ENCODE measurements at places on chromosomes 3 and 15. TPM values are rescaled to one million over a fixed set of nuclear protein-coding genes. Genes with fewer than 3 reads are reported as not detected.

ACAP2 gene
- 50.9 TPM for total RNA-seq

GRCh38 chr3:45414341-45414740, 26.0 kb downstream of the LARS2 start:
- DNase-seq: no peak

DNA sequence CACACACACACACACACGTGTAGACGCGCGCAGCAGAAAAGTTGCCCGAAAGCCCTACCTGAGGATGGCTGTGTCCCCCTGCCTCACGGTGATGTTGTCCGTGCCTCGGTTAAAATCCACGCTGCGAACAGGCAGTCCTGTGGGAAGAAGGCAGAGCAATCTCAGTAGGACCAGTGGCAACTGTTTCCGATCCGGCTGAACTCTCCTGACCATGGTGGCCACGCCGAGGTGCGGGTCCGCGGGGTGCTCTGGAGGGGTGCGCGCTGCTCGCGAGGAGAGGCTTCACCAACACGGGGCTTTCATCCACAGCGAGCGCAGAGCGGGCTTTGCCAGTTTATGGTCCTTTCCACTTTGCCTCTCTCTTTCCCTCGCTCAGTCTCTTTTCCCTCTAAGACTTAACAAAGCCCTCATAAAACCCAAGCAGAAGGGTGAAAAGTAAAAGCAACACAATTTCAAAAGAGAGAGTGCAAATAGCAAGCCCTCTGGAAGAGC, 422 bp downstream of the LSAMP start:
- DNase-seq: no peak

- no peak for DNase-seq
These were observed 308.9 kb downstream of the CTNNB1 start for GRCh38 chr3:41508063-41508696.

TMEM44 gene
- 19.0 TPM for total RNA-seq

MUC20 gene
- total RNA-seq: not detected

- DNase-seq: no peak
These were observed 30.2 kb upstream of the ATOSA start for GRCh38 chr15:52709187-52709981.

ANKUB1 gene
- not detected for total RNA-seq

GRCh38 chr3:98761643-98762229, 1.4 kb upstream of the ST3GAL6 start:
- no peak for DNase-seq

VEPH1 gene
- total RNA-seq: 85.5 TPM

GRAMD2A gene
- total RNA-seq: not detected

ARPP21 gene
- total RNA-seq: not detected

DNA sequence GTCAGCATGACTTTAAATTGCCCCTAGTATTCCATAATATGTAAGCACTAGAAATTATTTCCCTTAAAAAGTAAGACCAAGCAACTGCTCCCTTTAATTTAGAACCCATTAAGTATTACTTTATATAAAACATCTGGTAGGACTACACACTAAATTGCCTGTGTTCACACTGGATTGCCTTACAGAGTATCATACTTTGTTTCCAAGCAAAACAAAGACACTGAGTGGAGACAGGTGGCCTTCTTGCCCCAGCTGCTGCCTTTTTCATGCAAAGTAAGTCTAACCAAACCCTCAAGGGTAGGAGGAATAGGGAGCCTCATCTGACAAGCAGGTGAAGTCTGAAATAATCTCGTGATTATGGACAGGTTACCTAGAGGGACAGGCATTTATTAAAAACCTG, 87.3 kb downstream of the PEX5L start:
- DNase-seq: no peak

- DNase-seq: no peak
These were observed 71.1 kb downstream of the ALDH1A2 start for GRCh38 chr15:57994221-57995049.

- DNase-seq: peak; percentile 27
These were observed 4.0 kb upstream of the MGA start for GRCh38 chr15:41656188-41656587.

GRCh38 chr15:53670701-53671100, 88.8 kb downstream of the WDR72 start:
- DNase-seq: no peak

- DNase-seq: no peak
These were observed 194.2 kb upstream of the CNTN3 start for GRCh38 chr3:74808506-74809275.

GRCh38 chr3:188266562-188267274, 112.8 kb downstream of the LPP start:
- DNase-seq: no peak

- peak; percentile 63 for DNase-seq
These were observed 20.3 kb downstream of the FAM98B start for GRCh38 chr15:38474155-38474757.

DNA sequence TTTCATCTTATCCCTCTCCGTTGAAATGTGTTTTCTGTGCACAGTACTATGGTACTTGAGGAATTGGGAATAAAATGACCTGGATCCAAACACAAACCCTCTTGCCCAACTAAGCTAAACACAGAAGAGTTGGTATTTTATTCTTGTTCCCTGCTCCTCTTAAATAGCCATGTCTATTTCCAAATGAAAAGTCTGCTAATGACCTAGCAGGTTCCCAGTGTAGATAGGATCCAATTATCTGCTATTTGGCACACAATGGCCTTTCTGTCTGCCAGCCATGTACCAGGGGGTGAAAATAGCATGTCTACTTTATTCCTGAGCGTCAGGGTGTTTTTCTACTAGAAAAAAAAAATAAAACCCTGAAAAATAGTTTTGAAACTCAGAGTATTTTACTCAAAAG, 657.0 kb upstream of the NAALADL2 start:
- no peak for DNase-seq

DNA sequence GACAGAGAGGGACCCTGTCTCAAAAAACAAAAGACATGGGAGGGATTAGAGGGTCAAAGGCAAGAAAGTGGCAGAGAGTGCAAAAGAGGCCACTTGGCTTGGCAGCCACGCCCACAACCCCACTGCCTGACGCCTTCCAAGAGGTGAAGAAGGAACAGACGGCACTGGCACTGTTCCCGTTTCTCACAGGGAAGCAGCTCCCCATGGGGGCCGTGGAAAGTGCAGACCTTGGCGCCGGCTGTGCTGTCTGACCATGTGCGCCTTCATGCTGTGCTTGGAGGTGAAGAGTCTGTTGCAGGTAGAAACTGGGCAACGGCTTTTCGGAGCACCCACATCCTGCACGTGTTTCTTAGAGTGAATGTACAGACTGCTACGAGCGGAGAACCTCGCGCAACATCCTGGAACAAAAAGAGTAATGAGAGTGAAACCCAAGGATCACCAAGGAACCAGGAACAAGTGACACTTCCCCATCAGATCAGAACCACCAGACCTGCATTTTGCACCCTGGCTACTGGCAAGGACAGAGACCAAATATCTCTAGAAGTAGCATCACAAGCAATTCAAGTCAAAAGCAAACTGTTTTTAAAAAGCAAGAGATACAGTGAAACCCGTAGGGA, 9.7 kb downstream of the ZXDC start:
- DNase-seq: no peak

DNA sequence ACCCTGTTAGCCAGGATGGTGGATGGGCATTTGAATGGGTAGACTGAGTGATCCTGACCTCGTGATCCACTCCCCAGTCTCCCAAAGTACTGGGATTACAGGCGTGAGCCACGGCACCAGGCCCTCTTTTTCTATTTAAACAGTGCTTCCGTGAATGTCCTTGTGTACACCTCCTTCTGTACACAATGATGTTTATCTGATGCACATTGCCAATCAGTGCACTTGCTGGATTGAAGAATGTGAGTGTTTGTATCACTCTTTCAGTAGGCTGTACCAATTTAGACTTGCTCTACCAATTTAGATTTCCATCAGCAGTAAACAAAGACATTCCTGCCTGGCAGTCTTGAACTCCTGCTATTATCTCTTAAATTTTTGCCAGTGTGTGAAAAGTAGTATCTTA, 8.9 kb upstream of the ZNF619 start:
- DNase-seq: no peak

ANKDD1A gene
- 8.1 TPM for total RNA-seq

FYCO1 gene
- total RNA-seq: 6.4 TPM

CCDC33 gene
- 1.1 TPM for total RNA-seq

DNA sequence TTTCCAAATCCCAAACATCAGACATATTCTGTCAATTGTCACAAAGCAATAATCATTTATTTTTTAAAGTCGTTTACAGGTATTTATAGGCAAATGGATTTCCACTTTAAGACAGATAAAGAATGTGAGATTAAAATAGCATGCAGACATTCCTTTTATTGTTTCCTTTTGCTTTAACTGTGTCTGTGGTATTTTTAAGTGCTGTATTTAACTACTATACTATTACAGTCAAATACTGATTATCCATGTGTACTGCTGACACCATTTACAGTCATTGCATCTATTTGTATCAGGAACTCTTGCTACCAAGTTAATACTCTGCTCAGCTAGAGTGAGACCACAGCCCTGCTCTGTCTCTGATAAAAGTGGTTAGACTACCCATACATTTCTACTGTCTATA, 12.8 kb upstream of the CEP152 start:
- DNase-seq: no peak

- DNase-seq: peak; percentile 36
These were observed 50.9 kb upstream of the FSIP1 start for GRCh38 chr15:39833515-39833981.

GRCh38 chr15:44654858-44655257, 8.6 kb downstream of the SPG11 start:
- no peak for DNase-seq

ZIC1 gene
- 12.2 TPM for total RNA-seq

DNA sequence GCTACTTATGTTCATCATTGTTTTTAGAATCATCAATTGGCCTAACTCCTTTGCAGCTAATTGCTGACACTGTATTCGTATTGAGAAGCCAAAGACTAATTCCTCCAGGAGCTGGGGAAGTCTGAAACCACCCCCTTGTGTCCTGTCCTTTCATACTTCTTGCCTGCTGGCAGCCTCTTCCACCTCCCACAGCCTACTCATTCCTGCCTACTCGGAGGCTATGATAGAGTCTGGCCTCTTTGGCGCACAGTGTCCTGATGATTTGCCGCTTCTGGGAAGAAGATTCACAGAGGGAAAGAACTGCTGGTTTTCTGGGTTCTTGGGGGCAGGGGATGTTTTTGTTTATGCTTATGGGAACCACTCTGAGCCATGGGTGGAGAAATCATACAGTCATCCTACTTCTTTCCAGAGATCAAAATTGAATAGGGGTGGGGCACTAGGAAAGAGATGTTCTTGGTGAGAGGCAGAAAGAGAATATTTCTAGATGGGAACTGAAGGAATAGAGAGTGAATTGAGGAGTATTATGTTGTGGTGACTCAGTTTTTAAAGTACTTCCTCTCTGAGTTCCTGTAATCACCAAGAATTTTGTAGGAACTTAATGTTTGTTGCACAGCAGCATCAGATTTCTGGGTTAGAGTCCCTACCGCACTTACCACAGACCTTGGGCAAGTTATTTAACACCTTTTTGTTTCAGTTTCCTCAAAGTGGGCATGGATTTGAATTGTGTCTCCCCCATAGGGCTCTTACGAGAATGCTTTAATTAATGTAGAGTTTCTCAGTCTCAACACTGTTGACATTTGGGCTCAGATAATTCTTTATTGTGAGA, 22.1 kb upstream of the SCAANT1 start:
- peak; percentile 21 for DNase-seq

SAMD7 gene
- not detected for total RNA-seq

DNA sequence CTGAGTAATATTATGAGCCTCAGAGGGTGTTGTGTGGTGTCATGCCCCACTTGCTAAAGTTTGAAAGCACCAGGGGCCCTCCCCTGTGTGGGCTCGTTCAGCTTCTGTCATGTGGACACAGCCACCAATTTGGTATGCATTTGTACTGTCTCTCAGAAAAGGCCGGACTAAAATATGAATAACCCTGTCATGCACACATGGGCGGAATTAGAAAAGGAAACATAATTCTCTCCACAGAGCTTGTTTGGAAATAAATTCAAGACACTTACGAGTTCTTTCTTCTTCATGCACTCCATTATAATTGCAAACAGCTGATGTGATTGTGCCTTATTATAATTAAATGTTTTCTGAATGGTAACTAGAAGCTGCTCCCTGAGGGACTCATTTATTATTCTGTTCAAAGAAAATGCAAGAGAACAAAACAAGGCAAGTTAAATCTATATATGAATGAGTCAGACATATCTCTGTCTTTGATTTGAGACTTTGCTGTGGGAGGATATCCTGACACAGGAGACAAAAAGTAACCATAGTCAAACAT, 39.1 kb downstream of the TRPM1 start:
- DNase-seq: no peak

COL6A5 gene
- total RNA-seq: not detected

PIERCE2 gene
- total RNA-seq: 9.9 TPM

DNA sequence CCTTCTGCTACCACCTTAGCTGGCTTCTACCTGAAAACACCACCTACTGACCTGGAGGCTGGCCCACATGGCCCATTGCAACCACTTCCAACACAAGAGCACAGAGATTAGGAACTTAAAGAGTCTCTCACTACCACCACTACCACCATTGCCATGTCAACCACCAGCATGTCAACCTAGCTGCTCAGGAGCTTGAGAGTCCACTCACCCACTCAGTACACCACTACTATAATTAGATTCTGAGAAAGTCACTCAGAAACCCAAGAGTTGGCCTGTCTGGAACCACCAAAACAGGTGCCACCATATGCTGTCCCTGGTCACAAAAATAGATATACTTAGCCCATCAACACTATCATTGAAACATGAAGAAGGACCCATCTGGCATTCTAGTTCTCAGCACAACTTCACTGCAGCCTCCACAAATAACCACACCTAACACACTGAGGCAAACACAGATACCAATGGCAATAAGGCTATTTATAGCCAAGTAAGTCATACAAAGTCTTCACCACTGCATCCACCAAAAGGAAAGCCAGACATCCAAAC, 806.7 kb upstream of the EPHA6 start:
- DNase-seq: no peak

DNA sequence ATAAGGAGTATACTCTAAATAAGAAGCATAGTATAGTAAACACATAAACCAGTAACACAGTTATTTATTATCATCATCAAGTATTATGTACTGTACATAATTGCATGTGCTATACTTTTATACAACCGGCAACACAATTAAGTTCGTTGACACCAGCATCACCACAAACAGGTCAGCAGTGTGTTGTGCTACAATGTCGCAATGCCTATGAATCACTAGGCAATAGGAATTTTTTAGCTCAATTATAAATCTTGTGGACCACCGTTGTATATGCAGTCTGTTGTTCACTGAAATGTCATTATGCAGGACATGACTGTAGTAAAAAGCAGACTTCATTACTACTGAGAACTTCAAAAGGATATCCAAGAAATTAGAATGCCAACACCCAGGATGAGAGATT, 177.0 kb downstream of the PDCD6IP start:
- DNase-seq: no peak

DNA sequence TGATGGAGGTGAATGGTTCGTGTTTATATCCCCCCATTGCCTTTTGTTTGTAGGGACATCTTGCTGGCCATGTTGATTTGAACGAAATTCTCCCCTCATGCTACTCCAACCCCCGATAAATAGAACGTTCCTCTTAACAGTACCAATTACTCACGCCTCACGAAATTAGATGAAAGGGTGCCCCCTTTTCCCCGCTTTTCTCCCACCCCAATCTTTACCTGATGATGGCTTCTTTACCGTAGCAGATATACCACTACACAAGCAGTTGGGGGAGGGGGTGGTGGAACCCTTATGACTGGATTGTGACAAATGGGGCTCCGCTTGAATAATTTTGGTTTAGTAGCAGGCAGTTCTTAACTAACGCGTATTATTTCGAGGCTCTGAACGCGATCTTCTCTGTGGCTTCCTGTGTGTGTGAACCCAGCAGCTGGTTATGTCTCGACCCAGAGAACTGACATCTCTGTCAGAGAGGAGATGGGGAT, 1.1 kb downstream of the PIAS1 start:
- DNase-seq: peak; percentile 63

GRCh38 chr3:150509780-150510179, 36.5 kb downstream of the SERP1 start:
- DNase-seq: no peak

RFT1 gene
- 19.6 TPM for total RNA-seq

Measured in RPMI7951 (cell line).